Naive thymus-derived CD8-positive, alpha-beta T cell (primary cell): ENCODE measurements at places on chromosomes 2 and 18.
A peak's percentile ranks its signal among the peaks of the same experiment; 100 is the strongest.

GRCh38 chr2:68925295-68925896 is 27.3 kb downstream of the GKN2 start:
- peaks cover 2% of the 10 kb centered on the region for H3K27me3 ChIP-seq
- no peak overlapping the region for H3K4me3 ChIP-seq
- no peaks in the 10 kb centered on the region for H3K36me3 ChIP-seq
- no peak overlapping the region for H3K27ac ChIP-seq

- DNase-seq: peak; percentile 39
- H3K36me3 ChIP-seq: no peaks in the 10 kb centered on the region
- H3K4me3 ChIP-seq: peak overlapping the region; percentile 54
- H3K27ac ChIP-seq: peak overlapping the region; percentile 78
- H3K27me3 ChIP-seq: no peaks in the 10 kb centered on the region
- peaks cover 46% of the 10 kb centered on the region for H3K4me1 ChIP-seq
Measured at GRCh38 chr2:10297959-10298531, 4.7 kb upstream of the HPCAL1 start.

- no peak for DNase-seq
- H3K27ac ChIP-seq: no peak overlapping the region
- peaks cover 10% of the 10 kb centered on the region for H3K27me3 ChIP-seq
- no peak overlapping the region for H3K4me3 ChIP-seq
Measured at GRCh38 chr2:6605836-6606505, 259.7 kb downstream of the CMPK2 start.

DNA sequence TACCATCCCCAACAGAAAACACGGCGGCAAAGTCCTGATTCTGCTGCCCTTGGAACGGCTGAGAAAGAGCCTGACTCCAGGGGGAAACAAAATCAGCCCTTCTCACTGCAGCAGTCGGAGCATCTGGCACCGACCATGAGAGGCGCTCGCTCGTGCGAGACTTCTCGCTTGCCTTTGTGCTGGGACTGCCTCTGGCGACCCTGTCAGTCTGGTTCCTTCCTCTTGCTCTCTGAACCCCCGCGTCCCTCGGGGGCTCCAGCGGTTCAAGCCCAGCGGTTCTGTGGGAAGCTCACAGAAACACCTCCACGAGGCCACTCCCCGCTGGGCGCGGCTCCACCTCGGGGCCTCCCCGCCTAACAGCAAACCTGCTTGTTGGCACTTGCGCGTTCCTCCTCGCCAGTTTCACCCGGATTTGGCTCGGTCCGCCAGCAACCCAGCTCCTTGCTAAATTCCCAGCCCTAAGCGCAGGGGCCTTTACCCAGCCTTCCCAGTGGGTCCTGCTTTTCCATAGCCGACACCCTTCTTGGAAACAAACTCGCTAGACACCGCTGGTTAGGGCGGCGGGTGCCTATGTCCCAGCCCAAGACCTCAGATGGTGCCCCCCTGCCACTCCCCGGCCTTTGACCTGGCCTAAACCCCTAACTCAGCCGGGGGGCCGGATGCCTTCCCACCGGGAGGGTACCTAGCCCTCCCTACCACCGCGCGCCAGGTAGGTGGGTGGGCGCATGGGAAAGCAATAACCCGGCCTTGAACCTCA is 2.2 kb downstream of the RND3 start:
- peaks cover 29% of the 10 kb centered on the region for H3K27me3 ChIP-seq
- DNase-seq: no peak
- H3K4me3 ChIP-seq: no peak overlapping the region
- H3K27ac ChIP-seq: no peak overlapping the region
- peaks cover 6% of the 10 kb centered on the region for H3K4me1 ChIP-seq

GRCh38 chr2:238523158-238524110 is 96.7 kb downstream of the ASB1 start:
- peaks cover 2% of the 10 kb centered on the region for H3K27me3 ChIP-seq
- H3K36me3 ChIP-seq: peaks cover 6% of the 10 kb centered on the region
- peak; percentile 60 for DNase-seq
- H3K4me3 ChIP-seq: no peak overlapping the region

GRCh38 chr18:34492652-34493051 is 217.4 kb upstream of the DTNA start:
- no peak for DNase-seq
- no peak overlapping the region for H3K4me3 ChIP-seq
- H3K27ac ChIP-seq: no peak overlapping the region
- H3K36me3 ChIP-seq: no peaks in the 10 kb centered on the region
- H3K4me1 ChIP-seq: no peaks in the 10 kb centered on the region

- no peaks in the 10 kb centered on the region for H3K4me1 ChIP-seq
- DNase-seq: no peak
- no peak overlapping the region for H3K4me3 ChIP-seq
- no peak overlapping the region for H3K27ac ChIP-seq
- peaks cover 7% of the 10 kb centered on the region for H3K27me3 ChIP-seq
Measured at GRCh38 chr2:133498662-133499585, 69.3 kb downstream of the NCKAP5 start.

- H3K27ac ChIP-seq: no peak overlapping the region
- H3K4me3 ChIP-seq: no peak overlapping the region
- no peak for DNase-seq
Measured at GRCh38 chr2:220648628-220649027, 923.5 kb downstream of the EPHA4 start.

DNA sequence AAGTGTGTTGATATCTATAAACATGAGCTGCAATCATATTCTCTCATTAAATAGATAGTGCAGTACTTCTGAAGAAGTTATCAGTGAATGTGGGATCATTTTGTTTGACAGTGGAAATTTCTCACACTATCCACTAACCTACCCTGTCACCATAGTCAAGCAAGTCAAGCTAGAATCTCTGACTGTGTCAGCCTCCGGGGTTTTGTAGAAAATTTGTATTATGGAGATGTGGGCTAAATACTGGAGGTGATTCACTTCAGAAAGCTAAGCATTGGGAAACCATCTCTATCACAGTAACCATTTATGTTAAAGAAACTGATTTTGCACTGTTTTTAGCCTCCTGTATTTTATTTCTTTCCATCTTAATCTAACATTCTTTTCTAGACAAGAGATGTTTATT is 126.6 kb upstream of the CREB1 start:
- H3K4me1 ChIP-seq: no peaks in the 10 kb centered on the region
- H3K27me3 ChIP-seq: no peaks in the 10 kb centered on the region
- H3K4me3 ChIP-seq: no peak overlapping the region
- H3K36me3 ChIP-seq: no peaks in the 10 kb centered on the region
- DNase-seq: no peak
- no peak overlapping the region for H3K27ac ChIP-seq

GRCh38 chr2:69222953-69223658 is 163.9 kb downstream of the GFPT1 start:
- H3K27me3 ChIP-seq: peaks cover 20% of the 10 kb centered on the region
- H3K4me1 ChIP-seq: no peaks in the 10 kb centered on the region
- DNase-seq: no peak
- no peak overlapping the region for H3K4me3 ChIP-seq
- no peaks in the 10 kb centered on the region for H3K36me3 ChIP-seq

- no peaks in the 10 kb centered on the region for H3K4me1 ChIP-seq
- DNase-seq: no peak
- no peak overlapping the region for H3K27ac ChIP-seq
- H3K27me3 ChIP-seq: no peaks in the 10 kb centered on the region
- H3K36me3 ChIP-seq: no peaks in the 10 kb centered on the region
Measured at GRCh38 chr2:234911271-234911670, 40.5 kb upstream of the SH3BP4 start.

GRCh38 chr18:59923539-59924196 is 23.9 kb downstream of the PMAIP1 start:
- H3K4me1 ChIP-seq: peaks cover 25% of the 10 kb centered on the region
- no peak overlapping the region for H3K27ac ChIP-seq
- no peaks in the 10 kb centered on the region for H3K36me3 ChIP-seq
- no peak overlapping the region for H3K4me3 ChIP-seq

- no peak overlapping the region for H3K27ac ChIP-seq
- DNase-seq: no peak
- no peak overlapping the region for H3K4me3 ChIP-seq
- no peaks in the 10 kb centered on the region for H3K4me1 ChIP-seq
- peaks cover 5% of the 10 kb centered on the region for H3K27me3 ChIP-seq
Measured at GRCh38 chr18:55607773-55608172, 19.8 kb upstream of the TCF4 start.

GRCh38 chr18:51006061-51006818 is 23.8 kb upstream of the SMAD4 start:
- H3K4me3 ChIP-seq: no peak overlapping the region
- no peaks in the 10 kb centered on the region for H3K27me3 ChIP-seq
- peaks cover 8% of the 10 kb centered on the region for H3K36me3 ChIP-seq
- no peak overlapping the region for H3K27ac ChIP-seq

DNA sequence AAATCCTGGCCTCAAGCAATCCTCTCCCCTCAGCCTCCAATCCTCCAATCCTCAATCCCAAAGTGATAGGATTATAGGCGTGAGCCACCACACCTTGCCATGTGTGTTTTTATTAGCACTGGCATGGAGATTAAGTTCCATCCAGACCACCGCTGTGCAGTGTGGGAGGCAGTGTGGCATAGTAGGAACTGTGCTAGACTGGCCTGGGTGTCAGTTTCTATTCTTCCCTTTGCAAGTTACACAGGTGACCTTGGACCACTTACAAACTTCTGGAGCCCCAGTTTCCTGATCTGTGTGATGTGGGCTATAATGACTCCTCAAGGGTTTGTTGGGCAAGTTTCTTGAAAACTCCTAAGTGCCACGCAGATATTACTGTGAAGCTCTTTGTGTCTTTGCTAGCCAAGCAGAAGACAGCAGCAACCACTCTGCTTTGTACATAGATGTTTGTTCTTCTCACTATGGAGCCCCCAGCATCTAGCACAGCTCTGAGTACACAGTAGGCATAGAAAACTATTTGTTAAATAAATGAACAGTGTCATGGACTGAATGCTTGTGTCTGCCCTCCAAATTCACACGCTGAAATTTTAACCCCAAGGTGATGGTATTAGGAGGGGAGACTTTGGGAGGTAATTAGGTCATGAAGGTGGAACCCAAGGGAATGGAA is 93.0 kb downstream of the LBH start:
- H3K4me3 ChIP-seq: no peak overlapping the region
- peak overlapping the region; percentile 66 for H3K27ac ChIP-seq
- H3K4me1 ChIP-seq: peaks cover 15% of the 10 kb centered on the region

DNA sequence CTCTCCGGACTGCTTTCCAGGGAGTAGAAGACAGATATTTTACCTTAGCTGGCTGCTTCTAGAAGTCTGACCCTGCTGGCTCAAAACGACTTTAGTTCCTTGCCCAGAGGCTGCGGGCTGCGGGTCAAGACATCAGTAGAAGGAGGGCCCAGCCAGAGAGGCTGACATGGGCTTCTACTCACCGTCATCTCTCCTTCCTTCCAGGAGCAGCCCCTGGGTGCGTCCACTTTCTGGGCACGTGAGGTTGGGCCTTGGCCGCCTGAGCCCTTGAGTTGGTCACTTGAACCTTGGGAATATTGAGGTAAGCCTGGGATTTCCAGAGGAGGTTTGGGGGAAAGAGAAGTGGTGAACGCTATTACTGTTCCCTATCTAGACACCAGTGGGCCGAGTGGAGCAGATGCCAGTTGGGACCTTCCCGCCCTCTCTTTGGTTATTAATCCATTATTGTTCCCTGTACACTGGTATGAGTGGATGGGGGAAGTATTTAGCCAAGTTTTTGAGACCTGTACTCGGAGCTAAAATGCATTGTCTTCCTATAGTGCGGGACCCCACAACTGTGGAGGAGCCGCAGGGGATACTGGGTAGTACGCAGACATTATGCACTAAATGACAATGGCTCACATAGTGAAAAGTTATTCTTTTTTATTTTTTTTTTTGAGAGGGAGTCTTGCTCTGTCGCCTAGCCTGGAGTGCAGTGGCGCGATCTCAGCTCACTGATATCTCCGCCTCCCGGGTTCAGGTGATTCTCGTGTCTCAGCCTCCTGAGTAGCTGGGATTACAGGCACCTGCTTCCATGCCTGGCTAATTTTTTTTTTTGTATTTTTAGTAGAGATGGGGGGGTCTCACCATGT is 26.3 kb upstream of the CASP8 start:
- no peak for DNase-seq
- H3K4me1 ChIP-seq: peaks cover 16% of the 10 kb centered on the region
- no peaks in the 10 kb centered on the region for H3K27me3 ChIP-seq
- H3K36me3 ChIP-seq: peaks cover 23% of the 10 kb centered on the region
- H3K27ac ChIP-seq: peak overlapping the region; percentile 98
- peak overlapping the region; percentile 99 for H3K4me3 ChIP-seq

- peaks cover 17% of the 10 kb centered on the region for H3K27me3 ChIP-seq
- no peak overlapping the region for H3K4me3 ChIP-seq
- no peak for DNase-seq
Measured at GRCh38 chr2:128670066-128670465, 351.4 kb upstream of the HS6ST1 start.

- H3K4me1 ChIP-seq: no peaks in the 10 kb centered on the region
- H3K27ac ChIP-seq: no peak overlapping the region
- H3K36me3 ChIP-seq: no peaks in the 10 kb centered on the region
- no peak overlapping the region for H3K4me3 ChIP-seq
- H3K27me3 ChIP-seq: peaks cover 87% of the 10 kb centered on the region
Measured at GRCh38 chr2:75609937-75610508, 36.6 kb upstream of the MRPL19 start.

DNA sequence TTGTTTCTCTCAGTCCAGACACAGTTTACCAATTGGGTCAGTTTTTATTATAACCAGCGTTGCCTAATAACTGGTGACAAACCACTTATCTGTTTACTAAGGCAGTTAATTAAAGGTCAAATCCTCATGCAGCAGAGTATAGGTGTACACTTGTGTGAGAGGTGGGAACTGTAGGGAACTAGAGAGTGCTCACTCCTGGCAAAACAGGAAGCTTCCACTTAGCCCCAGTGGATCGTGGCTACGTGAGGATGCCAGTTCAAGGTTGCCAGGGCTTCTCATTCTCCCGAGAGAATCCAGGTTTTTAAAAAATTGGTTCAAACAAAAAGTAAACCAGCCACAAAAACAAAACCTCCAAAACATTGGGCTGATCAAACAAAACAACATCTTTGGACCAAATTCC is 8.1 kb downstream of the CYBRD1 start:
- no peaks in the 10 kb centered on the region for H3K4me1 ChIP-seq
- no peak overlapping the region for H3K27ac ChIP-seq
- peaks cover 19% of the 10 kb centered on the region for H3K27me3 ChIP-seq
- no peak overlapping the region for H3K4me3 ChIP-seq

DNA sequence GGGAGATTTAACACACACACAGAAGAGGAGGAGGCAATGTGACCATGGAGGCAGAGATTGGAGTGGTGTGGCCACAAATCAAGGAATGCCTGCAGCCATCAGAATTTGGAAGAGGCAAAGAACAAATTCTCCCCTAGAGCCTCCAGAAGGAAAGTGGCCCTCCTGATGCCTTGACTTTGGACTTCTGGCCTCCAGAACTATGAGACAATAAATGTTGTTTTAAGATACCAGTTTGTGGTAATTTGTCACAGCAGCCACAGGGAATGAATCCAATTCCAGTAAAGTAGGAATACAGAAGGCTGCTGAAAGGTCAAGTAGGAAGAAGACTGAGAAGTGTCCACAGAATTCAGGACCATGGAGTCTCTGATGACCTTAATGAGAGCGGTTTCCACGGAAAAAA is 18.1 kb downstream of the PAIP2B start:
- peaks cover 8% of the 10 kb centered on the region for H3K36me3 ChIP-seq
- no peaks in the 10 kb centered on the region for H3K27me3 ChIP-seq
- peaks cover 2% of the 10 kb centered on the region for H3K4me1 ChIP-seq
- no peak overlapping the region for H3K4me3 ChIP-seq
- no peak overlapping the region for H3K27ac ChIP-seq
- DNase-seq: no peak

GRCh38 chr2:174343343-174343622 is 8.5 kb downstream of the SP9 start:
- H3K36me3 ChIP-seq: peaks cover 24% of the 10 kb centered on the region
- peaks cover 16% of the 10 kb centered on the region for H3K4me1 ChIP-seq
- H3K27me3 ChIP-seq: peaks cover 50% of the 10 kb centered on the region
- H3K4me3 ChIP-seq: peak overlapping the region; percentile 39
